GM18507 (cell line): ENCODE measurements at places on chromosomes 13 and 19.

DNA sequence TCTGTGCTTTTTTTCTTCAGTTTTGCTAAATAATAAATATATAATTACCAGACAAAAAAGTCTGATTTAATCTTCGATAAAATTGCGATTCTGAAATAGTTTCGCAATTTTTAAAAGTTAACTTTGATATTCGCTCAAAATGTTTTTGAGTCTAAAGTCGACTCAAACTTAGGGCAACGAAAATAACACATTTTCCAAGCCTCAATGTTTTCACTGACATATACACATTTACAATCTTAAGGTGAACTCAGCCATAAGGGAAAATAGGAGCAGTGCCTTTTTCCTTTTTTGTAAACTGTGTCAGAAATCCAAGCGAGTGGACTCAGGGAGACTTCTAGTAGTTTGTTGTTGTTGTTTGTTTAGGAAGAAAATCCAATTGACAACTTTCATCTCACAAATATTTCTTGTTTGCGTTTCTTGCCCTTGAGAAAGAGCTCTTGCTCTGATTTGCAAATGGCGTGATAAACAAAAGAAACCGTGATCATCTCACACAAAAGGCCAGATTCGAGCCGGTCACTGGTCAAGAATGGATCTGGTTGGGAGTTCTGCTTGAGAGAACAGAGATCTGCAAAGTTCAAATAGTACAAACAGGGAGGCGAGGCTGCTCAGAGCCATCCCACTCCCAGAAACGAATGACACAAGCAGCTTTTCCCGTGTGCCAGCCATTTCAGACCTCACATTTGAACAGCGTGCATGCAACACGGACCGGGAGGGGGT, 2.1 kb downstream of the SOX21 start:
- DNase-seq: no peak

GRCh38 chr13:50453188-50453587, 390.3 kb downstream of the DLEU7 start:
- DNase-seq: no peak

DNA sequence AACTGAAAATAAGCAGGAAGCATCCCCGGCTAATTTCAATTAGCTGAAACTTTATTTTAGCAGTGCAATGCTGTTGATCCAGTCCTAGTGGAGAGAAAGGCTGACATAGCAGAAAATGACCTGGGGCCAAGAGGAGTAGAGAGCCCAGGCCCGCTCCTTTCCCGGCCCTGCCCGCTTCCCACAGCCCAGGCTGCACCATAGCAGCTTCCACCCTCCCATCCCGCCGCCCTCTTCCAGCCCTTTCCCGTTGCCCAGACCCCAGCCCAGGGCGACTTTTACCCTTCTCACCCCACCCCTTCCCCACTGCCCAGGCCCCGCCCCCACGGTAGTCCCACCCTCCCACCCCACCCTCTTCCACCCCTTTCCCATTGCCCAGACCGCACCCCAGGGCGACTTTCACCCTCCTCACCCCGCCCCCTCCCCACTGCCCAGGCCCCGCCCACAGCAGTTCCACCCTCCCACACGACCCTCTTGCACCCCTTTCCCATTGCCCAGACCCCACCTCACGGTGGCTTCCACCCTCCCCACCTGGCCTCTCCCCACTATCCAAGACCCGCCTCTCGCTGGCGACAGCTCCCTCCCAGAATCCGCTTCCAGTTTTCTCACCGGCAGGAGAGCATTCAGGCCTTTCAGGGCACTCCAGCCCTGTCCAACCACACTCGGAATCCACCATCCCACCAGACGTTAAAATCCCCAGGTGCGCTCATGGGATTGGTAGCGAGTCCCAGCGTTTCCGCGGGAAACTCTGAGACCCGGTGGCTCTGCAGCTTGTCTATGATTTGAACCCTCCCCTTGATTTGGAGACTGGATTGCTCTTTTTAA, 8.3 kb downstream of the ZNF160 start:
- DNase-seq: no peak

DNA sequence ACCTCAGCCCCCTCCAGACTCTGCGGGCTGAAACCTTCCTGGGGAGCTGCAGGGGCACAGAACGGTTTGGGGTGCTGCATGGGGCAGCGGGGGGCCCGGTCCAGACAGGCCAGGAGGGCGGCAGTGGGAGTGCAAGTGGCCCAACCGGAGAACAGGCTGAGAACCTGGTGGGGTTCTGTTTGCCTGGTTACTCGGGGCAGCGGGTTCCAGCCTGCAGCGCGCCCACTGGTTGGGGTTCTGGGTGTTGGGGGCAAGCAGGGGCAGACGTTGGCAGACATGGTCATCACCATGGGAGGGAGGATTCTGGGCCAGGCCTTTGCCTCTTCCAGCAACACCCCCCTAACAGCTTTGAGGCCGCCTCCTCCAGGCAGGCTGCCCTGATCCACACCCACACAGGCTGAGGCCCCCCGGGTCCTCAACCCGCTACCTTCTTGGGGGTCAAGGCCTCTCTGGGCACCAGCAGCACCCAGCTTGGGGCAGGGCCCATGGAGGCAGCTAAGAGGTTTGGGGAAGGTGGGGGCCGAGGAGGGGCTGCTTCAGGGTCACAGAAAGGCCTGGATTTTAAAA, at the start of gene PRR22:
Gene PRR22, minus strand, starts transcription at position 166 of the 567 bp plus-strand sequence. Its CDS starts 86 bp downstream, at position 80.
- DNase-seq: no peak

GRCh38 chr13:90498096-90498495, 849.4 kb upstream of the MIR17HG start:
- DNase-seq: no peak

GRCh38 chr19:4037301-4037949, 29.3 kb downstream of the ZBTB7A start:
- no peak for DNase-seq

DNA sequence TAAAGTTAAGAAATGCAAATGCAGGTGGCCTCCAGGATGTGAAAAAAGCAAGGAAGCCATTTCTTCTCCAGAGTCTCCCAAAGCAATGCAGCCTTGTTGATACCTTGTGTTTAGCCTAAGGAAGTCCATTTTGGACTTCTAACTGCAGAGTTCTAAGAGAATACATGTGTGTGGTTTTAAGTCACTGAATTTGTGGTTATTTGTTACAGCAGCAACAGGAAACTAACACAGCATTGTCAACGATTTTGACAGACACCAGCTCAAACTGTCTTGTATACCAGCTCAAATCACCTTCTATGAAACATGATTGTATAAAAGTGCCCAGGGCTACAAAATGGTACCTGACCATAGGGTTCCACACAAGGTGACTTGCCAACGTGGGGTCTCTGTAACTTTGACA, 151.4 kb downstream of the NALCN start:
- DNase-seq: no peak

DNA sequence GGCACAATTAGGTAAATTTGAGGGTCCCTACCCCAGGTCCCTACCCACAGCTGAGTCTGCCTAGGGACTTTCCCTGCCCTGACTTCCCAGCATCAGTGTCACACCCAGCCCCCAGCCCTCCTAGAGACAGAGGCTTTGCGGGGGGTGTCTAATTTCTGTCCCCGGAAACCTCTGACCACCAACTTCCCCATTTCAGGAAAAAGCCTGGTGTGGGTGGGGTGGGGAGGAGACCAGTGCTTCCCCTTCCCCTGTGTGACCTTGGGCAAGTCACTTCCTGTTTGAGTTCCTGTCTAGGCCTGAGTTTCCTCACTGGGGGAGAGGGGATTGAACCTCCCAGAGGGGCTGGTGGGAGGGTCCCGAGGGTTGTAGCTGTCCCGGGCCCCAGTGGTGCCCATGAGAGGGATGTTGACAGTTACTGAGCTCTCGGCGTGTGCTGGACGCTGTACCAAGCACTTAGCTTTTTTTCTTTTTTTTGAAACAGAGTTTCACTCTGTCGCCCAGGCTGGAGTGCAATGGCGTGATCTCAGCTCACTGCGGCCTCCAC, 7.9 kb downstream of the VASP start:
- no peak for DNase-seq

DNA sequence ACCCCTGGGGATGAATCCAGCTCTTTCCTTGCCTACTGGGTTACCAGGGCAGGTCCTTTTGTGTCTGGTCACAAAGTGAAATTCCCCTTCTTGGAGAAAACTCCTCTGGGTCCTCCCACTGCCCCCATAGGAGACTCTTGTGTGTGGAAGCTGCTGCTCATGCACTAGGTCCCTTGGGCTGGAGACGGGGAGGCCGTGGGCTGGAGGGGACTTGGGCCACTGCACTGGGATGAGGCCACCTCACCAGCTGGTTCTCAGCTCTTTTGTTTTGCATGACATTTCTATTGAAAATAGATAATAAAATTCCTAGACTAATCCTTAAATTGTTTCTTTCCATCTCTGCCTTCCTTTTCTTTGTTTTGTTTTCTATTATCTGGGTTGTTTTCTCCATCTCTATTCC, 62.4 kb downstream of the TEX29 start:
- DNase-seq: no peak

DNA sequence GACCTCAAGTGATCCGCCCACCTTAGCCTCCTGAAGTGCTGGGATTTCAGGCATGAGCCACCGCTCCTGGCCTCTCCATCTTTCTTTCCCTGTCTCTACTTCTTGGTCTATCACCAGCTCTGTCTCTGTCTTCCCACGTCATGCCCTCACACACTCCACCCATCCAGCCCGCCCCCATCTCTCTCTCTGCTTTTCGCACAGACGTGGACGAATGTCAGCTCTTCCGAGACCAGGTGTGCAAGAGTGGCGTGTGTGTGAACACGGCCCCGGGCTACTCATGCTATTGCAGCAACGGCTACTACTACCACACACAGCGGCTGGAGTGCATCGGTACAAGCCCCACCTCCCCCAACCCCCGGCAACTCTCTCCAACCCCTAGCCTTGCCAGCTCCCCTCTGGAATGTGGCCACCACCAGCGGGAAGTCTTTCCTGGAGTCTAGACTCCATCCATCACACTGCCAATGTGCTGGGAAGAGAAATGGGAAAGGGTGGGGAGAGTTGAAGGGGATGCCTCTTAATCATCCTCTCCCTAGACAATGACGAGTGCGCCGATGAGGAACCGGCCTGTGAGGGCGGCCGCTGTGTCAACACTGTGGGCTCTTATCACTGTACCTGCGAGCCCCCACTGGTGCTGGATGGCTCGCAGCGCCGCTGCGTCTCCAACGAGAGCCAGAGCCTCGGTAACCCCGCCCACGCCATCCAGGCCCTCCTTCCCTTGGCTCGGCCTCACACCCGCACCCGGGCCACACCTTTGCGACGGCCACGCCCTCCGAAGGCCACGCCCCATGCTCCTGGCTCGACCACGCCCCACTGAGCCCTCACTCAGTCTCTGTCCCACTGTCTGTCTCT, 22.5 kb downstream of the LTBP4 start:
- DNase-seq: no peak

- DNase-seq: no peak
Measured at GRCh38 chr13:60335531-60335930, 61.5 kb upstream of the TDRD3 start.

- DNase-seq: no peak
Measured at GRCh38 chr13:57627663-57628062, 3.9 kb upstream of the PCDH17 start.

DNA sequence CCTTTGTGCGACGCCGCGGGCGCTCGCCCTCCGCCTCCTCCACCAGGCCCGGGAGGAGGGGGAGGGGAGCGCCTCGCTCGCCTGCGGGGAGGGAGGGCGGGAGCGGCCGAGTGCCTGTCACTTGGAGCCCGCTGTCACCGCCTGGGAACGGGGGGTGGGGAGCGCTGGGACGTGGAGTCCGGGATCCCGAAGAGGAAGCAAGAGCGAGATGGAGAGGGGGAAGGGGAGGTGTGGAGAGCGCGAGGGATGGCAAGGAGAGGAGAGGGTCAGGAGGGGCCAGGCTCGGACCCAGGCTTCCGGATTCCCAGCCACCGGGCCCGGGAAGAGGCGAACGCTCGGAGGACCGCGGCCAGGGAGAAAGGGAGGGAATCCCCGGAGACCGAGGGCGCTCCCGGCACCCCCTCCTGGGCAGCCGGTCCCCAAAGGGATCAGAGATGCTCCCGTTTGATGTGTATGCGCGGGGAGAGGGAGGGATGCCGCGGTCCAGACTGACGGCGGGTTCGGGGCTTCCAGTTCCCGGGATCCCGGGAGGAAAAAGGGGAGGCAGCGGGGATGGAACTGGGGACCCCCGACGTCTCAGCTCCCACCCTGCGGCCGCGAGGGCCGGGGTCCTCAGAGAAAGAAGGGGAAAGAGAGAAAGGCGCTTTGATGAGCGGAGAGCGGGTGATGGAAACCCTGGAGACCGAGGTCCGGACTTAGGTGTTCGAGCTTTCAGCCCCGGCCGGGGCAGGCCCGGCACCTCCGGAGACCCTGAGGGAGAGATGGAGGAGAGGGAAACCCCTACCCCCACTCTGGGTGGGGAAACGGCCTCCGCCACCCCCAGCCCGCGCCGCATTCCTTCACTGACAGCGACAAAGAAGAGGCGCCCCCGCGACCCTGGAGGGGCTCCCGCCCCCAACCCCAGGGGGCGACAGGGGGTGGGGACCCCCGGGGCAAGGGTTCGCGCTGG, 4.7 kb upstream of the DPF1 start:
- no peak for DNase-seq

DNA sequence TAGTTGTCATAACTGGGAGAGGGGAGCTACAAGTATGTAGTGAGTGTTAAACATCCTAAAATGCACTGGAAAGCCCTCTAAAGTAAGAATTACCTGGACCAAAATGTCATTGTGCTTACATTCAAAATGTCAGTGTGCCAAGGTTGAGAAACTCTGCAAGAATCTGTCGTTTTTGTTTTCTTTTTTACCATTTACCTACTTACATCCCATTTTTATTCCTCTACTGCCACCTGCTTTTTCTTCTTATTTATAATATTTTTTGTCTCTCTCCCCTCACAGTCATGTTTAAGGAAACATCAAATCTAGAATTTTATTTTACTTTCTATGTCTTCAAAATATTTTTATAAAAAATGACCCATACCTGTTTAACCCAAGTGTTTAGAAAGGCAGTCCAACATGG, 226.4 kb downstream of the PCDH17 start:
- DNase-seq: no peak

DNA sequence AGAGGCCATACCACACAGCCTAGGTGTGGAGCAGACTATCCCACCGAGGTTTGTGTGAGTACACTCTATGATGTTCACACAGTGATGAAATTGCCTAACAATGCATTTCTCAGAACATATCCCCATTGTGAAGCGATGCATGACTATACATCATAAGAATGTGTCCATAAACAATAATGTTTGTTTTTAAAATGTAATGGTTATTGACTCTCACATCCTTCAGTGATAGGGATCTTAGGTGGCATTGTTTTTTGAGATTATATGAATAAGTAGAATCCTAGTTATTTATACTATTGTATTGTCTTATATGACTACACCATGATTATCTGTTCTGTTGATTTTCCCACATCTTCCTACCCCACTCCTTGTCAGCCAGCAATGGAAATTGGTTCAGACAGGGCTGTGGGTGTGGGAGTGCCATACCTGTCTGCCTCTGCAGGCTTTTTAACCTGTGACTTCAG, 13.6 kb downstream of the CCNA1 start:
- DNase-seq: no peak

DNA sequence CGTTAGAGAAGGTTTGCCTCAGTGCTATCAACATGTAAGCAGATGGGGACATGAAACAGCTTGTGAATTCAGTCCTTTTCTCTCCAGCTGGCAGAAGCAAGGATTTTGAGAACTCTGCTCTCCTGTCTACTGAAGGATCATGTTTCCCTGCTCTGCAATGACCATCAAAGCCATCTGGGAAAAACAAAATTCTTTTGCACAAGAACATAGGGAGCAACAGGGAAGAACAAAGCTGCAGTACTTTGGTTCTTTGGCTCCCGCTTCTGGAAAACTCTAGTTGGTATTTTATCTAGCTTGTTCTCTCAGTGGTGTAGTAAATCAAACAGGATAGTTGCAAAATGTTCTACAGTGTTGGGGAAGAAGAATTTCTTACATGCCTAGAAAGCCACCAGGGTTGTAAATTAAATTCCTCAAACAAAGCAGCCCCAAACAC, 270.4 kb downstream of the ENOX1 start:
- no peak for DNase-seq
